ENCODE measurements at places on chromosomes 4 and X.

GRCh38 chr4:72006586-72006985 lies 25.2 kb upstream of the NPFFR2 start:
- no peak for DNase-seq

GRCh38 chr4:61248705-61249104 lies 48.6 kb downstream of the ADGRL3 start:
- DNase-seq, result no peak

- DNase-seq, result no peak
These were observed 12.1 kb upstream of the ETNPPL start for GRCh38 chr4:108774809-108775530.

- no peak for DNase-seq
These were observed 18.2 kb downstream of the PRDM8 start for GRCh38 chr4:80215449-80216052.

DNA sequence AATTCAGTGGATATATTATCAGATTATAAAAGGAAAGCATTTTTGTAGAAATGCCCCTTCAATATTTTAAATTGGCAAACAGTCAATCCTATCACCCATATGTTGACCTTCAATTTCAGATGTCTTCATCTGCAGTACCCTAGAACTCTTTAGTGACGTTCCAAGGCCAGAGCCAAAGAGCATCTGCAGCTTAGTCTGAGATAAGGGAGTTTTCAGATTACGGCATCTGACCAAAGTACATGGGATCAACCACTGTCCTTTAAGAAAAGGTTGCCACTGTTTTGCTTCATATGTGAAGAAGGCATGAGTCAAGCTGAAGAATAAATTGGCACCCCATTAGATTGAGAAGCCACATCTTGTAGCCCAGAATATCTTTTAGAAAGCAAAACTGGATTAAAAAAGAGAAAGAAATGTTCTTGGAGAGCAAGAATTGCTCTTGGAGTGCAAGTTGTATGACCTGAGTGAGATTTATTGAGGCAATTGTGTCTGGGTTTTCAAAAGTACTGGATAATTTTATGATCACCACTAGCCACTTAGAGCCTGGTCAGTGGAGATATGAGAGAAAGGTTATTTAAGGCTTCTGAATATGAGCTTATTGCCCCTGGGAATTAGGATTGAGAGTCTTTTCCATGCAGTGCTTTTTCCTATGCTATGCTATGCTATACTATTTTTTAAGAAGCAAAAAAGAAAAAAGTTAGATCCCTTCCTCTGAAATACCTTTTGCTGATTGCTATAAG lies 251.9 kb upstream of the NR3C2 start:
- DNase-seq, result no peak

- DNase-seq, result no peak
These were observed 53.0 kb upstream of the KDR start for GRCh38 chr4:55178226-55179005.

GRCh38 chrX:67563469-67564448 lies 19.9 kb downstream of the AR start:
- no peak for DNase-seq

DNA sequence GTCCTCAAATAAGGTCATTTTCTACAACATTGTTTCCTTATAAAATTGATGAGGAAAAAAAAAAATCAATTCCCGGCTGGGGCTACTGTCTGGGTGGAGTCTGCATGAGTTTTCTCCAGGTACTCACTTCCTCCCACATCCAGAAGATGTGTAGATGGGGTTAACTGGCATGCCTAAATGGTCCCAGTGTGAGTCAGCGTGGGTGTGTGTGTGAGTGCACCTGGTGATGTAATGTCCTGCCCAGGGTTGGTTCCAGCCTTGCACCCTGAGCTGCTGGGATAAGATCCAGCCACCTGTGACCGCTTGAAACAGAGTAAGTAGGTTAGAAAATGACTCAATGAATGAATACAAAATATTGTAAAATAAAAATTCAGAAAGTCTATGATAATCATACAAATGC lies 11.1 kb downstream of the USP26 start:
- DNase-seq, result no peak

GRCh38 chr4:917466-917865 lies 14.7 kb downstream of the GAK start:
- no peak for DNase-seq

- DNase-seq, result no peak
These were observed 9.4 kb downstream of the NAT8L start for GRCh38 chr4:2068566-2068965.

DNA sequence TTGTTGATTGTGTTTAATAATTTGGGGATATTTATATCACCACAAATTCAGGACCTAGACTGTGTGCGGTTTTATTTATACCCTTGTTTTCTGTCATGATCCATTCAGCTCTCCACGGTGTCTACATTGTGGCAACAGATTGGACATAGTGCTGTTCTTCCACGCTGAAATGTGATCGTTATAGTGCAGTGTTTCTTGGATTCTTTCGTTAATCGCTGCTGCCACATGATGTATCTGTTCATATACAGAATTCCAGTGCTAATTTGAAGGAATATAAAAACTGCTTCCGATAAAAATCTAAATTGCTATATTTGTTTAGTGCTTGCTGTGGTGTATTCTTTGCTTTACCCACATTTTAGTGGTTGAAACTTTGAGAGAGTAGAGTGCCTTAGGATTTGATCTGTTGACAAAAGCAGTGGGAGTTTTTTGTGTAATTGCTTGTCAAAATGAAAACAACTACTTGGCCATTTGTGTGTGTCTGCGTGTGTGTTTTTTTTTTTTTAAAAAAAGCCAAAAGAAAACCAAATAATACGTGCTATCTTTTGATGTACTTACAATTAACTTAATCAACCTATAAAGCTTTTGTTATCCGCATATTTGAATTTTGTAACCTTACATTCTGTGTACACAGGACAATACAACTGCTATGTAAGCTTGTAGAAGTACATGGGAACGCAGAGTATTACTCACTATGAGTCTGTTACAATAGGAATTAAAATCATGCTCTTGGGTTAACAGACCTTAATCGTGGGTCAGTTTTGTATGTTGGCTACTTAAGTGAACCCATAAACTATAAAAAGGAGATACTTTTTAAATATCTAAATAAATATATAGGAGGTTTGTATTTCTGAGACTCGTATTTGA lies 353.3 kb downstream of the ARHGAP24 start:
- DNase-seq, result no peak

DNA sequence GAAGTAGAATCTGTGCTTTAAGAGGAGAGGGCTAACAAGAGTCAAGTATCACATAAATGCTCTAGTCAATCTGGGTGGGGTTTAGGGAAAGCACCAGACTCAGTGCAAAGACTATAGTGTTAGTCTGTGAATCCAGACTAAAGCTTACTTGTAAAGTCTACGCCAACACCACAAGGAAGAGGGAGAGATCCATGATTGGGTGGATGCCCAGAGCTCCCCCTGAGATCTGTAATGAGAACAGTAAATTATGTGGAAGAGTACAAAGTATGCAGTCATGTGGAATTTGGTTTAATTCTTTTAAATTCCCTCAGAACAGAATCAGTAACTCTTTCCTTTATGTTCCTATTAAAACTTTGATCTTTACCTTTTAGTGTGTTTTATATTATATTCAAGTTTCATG lies 354.7 kb upstream of the SPANXN4 start:
- no peak for DNase-seq

GRCh38 chr4:73010789-73011628 lies 58.5 kb downstream of the COX18 start:
- no peak for DNase-seq

DNA sequence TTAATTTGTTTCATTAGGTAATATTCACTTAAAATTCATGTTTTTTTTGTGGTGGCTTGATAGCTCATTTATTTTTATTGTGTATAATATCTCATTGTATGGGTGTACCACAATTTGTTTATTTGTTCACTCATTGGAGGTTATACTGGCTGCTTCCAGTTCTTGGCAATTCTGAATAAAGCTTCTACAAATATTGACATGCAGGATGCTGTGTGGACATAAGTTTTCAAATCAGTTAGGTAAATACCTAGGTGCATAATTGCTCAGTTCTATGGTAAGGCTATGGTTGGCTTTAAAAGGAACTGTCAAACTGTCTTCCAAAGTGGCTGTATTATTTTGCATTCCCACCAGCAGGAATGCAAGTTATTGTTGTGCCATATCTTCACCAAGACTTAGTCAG lies 504.5 kb upstream of the GALNTL6 start:
- no peak for DNase-seq

DNA sequence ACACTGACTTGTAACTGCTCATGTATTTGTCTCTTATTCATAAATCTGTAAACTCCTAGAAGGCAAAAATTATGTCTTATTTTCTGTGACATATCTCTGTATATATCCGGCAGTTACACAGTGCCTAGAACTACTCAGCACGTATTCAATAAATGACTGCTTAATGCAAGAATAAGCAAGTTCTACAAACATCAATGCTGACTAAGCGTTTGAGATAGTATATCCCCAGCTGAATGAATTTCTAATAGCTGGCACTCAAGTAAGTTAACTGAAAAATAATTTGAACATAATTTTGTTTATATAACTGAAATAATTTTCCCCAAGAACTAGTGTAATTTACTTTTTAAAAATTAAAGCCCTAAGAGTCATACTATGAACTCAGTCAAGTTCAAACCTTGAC lies 113.7 kb downstream of the ARAP2 start:
- DNase-seq, result no peak

DNA sequence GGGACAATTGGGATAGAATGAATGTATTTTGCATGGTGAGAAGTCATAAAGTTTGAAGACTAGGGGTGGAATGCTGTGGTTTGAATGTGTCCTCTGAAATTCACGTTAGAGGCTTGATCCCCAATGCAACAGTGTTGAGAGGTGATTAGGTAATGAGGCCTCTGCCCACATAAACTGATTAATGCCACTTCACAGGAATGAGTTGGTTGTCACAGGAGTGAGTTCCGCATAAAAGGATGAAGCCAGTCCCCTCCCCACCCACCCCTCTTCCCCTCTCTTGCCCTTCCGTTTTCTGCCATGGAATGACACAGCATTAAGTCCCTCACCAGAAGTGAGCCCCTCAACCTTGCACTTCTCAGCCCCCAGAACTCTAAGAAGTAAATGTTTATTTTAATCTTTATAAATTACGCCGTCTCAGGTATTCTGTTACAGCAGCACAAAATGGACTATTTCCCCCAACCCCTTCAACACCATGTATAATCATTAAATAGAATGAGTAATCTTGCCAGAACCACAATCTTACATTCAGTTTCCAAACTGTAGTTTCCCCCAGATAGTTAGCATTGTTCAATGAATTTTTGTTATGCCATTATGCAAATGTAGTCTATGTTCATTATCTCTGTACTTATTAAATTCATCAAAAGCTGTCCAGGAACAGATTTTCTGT lies 5.5 kb upstream of the MMAA start:
- DNase-seq, result no peak

- no peak for DNase-seq
These were observed 13.2 kb downstream of the IQSEC2 start for GRCh38 chrX:53268173-53268572.

DNA sequence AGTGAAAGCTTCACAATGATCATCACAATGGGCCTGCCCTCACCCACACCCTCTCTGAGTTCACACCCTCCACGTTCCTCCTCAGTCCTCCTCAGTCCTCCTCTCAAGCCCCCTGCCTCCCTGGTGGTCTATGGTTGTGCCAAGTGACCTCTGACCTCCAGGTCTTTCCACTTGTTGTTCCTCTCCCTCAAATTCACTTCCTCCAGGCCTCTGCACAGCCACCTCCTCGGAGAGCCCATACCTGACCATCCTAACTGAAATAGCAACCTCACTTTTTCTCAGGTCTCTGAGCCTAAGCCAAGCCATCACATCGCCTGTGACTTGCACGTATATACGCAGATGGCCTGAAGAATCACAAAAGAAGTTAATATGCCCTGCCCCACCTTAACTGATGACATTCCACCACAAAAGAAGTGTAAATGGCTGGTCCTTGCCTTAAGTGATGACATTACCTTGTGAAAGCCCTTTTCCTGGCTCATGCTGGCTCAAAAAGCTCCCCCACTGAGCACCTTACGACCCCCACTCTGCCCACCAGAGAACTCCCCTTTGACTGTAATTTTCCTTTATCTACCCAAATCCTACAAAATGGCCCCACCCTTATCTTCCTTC lies 293.4 kb upstream of the TENM3 start:
- DNase-seq, result no peak

GRCh38 chr4:176320976-176321361 lies 1.2 kb downstream of the SPCS3 start:
- DNase-seq, result no peak

GRCh38 chr4:149409146-149409545 lies 406.5 kb downstream of the IQCM start:
- DNase-seq, result no peak

- no peak for DNase-seq
These were observed 37.2 kb downstream of the MAP9 start for GRCh38 chr4:155339588-155339987.

- no peak for DNase-seq
These were observed 273.7 kb upstream of the CTSO start for GRCh38 chr4:156227321-156227720.
